ENCODE measurements at places on chromosomes 1 and 21.

DNA sequence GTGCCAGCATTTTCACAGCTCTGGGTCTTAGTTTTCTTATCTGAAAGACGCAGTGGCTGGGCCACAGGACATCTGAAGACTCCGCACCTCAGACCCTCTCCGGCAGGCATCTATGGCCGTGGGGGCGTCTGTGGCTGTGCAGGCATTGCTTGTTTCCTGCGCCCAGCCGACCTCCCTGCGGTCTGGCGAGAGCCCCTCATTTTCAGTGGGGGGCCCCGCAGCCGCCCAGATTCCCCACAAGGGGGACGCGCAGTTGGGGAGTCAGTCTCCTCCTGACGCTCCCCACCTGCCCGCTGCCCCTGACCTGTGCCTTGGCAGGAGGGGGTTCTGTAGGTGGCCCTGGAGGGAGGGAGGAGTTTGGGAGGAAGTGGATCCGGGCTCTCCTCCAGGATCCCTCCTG lies 3.5 kb upstream of the TFF1 start:
- DNase-seq, result no peak

- no peak for DNase-seq
Observed at GRCh38 chr1:92804721-92805201, 19.9 kb upstream of the EVI5 start.

DNA sequence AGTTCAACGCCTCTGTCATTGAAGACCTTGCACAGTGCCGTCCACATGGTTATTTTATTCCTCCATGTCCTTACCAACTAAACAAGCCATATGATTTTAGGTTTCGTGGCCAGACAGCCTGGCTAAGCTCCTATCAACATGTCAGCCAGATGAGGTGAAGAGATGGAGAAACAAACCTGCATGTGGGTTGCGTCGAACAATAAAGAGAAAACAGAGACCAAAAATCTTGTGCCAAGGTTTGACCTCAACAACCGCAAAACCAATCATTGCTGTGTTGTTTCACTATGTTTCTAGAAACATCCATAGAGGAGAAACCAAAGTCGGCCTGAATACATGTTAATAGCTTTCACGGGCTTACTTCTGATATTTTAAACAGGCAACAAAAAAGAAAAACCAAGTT lies 544.6 kb downstream of the SMYD3 start:
- no peak for DNase-seq

GRCh38 chr1:42504535-42505128 lies 41.5 kb downstream of the CCDC30 start:
- DNase-seq, result no peak

Measured in stimulated activated CD4-positive, alpha-beta T cell treated with anti-CD3 and anti-CD28 coated beads, Interleukin-1b, Interleukin-23, amount 100 ng/mL, for 4 hours (primary cell).